ENCODE measurements at places on chromosomes 4 and X.

- no peak for DNase-seq
Measured at GRCh38 chr4:165502916-165503907, 124.4 kb downstream of the CPE start.

DNA sequence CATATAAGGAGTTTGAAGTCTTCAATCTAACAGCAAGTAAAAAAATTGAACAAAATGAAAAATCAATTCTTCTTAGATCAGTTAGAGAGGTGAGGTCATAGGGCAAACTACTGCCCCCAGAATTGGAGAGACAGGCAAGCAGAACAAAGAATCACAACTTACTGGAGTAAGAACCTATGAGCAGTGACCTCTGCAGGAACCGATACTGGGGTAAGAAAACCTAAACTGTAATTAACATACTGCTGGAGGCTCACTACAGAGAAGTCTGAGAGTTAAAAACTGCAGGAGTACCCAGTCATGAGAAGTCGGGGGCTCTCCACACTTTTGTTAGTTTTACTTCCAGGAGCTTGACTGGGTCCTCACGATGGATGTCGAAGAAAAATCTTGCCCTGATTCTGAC is 16.0 kb downstream of the CLDN22 start:
- DNase-seq: no peak

- no peak for DNase-seq
Measured at GRCh38 chr4:105544520-105545286, 7.7 kb upstream of the ARHGEF38 start.

DNA sequence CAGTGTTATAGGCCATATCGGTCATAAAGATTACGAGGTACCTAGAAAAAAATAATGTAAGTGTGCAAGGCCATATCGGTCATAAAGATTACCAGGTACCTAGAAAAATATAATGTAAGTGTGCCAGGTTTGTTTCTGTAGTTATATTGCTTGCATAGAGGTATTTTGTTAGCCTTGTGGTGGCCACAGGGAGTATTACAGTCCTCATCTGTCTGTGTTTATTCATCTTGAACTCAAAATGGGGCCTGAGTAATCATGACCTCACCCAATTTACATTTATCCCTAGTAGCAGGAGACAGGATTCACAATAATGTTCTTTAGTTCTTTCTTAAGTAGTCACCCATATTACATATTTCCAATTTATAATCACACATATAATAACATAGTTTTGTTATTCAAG is 459.7 kb downstream of the MID1IP1 start:
- no peak for DNase-seq

DNA sequence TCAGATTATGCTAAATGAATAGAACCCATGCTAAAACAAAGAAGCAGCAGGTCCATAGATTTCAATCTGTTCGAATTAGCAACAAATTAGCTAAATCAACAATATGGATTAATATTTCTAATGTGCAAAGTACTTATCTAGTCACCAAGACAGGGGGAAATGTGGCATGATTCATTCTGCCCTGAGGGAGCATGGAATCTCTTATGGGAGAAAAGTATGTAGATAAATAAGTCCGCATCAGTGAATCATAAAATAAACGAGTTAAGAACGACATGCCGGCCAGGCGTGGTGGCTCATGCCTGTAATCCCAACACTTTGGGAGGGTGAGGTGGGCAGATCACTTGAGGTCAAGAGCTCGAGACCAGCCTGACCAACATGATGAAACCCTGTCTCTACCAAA is 102.1 kb downstream of the ANOS1 start:
- DNase-seq: no peak

All from stimulated activated CD4-positive, alpha-beta T cell treated with anti-CD3 and anti-CD28 coated beads, Interleukin-12 subunit alpha, Interleukin-12 subunit beta, amount 100 ng/mL, for 24 hours (primary cell).